NCI-H748 treated with DMSO at 0.1 percent for 48 hours (cell line): ENCODE measurements at places on chromosomes 4 and X.

DNA sequence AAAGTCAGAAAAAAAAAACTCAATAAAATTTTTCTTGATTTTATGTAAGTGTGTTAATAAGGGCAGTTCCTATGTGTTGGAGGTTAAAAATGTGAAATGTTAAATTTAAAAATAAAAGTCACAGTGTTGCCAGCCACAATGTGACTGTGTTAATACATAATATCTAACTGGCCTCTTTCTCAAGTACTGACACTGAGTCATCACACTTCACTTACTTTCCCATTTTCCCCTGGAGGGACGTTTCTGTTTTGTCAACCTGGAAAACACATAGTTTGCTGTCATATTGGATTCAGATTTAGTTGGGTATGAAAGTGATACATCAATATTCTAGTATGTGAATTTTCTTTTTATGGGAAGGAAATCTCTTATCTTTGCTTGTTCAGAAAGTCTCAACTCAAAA is 46.4 kb downstream of the ARHGEF38 start:
- DNase-seq = no peak

- DNase-seq = peak; percentile 50
Measured at GRCh38 chr4:80336582-80336981, 1.1 kb downstream of the CFAP299 start.

GRCh38 chr4:177566691-177567090 is 124.5 kb upstream of the AGA start:
- no peak for DNase-seq

DNA sequence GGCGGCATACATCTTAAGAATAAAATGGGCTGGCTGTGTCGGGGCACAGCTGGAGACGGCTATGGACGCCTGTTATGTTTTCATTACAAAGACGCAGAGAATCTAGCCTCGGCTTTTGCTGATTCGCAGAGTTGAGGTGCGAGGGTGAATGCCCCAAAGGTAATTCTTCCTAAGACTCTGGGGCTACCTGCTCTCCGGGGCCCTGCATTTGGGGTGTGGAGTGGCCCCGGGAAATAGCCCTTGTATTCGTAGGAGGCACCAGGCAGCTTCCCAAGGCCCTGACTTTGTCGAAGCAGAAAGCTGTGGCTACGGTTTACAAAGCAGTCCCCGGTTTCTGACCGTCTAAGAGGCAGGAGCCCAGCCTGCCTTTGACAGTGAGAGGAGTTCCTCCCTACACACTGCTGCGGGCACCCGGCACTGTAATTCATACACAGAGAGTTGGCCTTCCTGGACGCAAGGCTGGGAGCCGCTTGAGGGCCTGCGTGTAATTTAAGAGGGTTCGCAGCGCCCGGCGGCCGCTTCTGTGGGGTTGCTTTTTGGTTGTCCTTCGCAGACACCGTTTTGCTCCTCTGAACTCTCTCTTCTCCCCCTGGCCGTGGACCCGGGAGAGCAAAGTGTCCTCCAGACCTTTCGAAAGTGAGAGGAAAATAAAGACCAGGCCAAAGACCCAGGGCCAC is 1.9 kb downstream of the SHOX start:
- no peak for DNase-seq

DNA sequence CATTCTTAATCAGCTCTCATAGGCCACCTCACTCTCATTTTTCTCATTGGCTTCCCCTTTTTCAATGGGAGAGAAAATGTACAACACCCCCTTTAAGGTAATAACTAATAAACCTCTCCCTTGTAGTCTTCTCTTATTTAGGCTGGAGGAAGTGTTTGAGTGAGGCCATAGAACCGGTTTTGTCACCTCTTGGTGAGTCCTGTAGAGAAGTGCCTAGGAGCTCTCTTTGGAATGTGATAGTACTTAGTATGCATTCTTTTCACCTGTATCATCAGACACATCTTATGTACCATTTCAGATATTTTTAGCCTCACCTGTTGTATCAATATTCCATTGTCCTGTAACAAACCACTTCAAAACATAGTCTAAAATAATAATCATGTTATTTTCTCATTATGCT is 3.5 kb upstream of the TAB3 start:
- no peak for DNase-seq

DNA sequence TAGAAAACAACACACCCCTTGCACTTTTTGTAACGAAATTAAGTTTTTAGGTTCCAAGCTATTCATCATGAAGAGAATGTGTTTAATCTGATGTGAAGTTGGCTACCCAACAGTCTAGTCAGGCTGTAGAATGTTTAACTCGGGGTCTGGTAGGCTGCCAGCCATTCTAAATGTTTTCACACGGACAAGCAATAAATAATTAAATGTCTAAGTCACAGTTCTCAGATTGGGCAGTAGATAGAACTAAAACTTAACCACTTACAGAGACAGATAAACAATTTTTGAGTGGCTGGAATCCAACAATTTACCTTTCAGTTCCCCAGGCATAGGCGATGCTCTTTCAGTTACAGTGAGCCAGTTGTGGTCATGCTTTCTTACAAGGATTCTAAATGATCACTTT is 66.5 kb downstream of the CHIC2 start:
- no peak for DNase-seq

- DNase-seq = no peak
Measured at GRCh38 chrX:15761564-15762191, 23.6 kb downstream of the CA5B start.

DNA sequence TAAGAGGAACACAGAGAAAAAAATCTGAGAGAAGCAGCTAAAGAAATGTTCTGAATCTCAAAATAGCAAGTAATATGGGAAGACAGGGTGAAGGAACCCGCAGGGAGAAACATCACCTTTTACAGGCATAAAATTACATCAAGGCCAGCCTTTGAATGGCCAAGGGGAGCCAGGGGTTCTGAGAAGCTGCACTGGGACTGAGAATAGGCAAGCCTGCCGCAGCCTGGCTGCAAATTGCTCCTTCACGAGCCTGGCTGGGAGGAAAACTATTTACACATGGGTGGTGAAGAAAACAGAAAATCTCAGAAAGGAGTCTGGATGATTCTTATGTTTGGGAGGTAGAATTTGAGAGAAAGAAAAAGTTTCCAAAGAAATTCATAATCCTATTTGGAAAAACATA is 74.5 kb upstream of the QRFPR start:
- DNase-seq = no peak

- DNase-seq = no peak
Measured at GRCh38 chr4:79620617-79621016, 212.6 kb upstream of the GK2 start.

GRCh38 chr4:168773388-168774195 is 236.5 kb downstream of the CBR4 start:
- no peak for DNase-seq

DNA sequence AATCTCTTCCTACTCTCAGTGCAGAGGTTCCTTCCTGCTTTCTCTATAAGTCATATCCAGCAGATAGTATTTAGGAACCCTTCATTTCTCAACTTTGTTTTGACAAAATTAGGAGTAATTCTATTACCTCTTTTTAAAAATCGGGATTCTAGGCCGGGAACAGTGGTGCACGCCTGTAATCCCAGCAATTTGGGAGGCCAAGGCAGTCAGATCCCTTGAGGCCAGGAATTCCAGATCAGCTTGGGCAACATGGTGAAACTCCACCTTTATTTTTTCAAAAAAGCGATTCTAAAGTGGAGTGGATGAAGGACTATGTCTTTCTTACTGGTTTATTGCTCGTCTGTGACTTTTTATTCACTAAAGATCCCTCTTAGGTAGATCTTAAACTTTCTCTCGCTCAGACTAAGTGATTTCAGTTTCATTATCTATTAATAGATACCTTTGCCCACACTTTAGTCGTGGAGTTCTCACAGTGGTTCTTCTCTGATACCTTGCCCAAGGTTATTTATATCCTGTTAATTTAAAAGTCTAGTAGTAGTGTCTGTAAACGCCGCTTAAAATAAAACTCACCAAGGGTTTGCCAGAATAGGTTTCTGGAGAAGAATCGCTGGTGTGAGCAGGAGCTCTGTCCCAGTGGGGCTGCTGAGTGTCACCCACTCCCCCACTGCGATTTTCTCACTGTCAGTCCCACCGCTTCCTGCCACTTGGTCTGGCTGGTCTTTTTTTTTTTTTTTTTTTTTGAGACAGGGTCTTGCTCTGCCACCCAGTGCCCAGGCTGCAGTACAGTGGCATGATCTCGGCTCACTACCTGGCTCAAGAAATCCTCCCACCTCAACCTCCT is 27.0 kb upstream of the TMEM131L start:
- no peak for DNase-seq

GRCh38 chr4:159175989-159176375 is 73.1 kb downstream of the RAPGEF2 start:
- DNase-seq = no peak
